Iris pigment epithelial cell (primary cell): ENCODE measurements at places on chromosomes 1 and 21.

GRCh38 chr1:228727681-228728171, 7.6 kb upstream of the RHOU start:
- DNase-seq = no peak

DNA sequence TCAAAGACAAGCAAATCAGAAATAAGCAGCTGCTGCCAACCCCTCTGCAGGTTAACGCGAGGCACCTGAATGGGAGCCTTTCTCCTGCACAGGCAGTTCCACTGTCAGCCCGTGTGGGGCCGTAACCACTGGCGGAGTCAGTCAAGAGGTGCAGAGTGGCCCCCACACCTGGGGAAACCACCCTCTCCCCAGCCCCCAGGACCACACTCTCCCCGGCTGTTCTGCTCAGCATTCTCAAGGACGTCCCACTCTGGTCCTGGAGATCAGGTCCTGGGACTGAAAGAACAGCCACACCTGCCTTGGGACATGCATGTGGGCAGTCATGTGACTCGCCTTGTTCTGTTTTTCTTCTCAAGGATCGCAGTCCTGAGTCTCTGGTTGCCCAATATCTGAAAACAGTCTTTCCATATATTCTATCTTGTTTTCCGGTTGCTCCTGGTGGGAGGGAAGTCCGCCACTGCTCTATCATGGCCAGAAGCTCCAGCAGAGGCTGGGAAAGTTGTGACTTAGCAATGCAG, 252.5 kb downstream of the PTPRU start:
- no peak for DNase-seq

DNA sequence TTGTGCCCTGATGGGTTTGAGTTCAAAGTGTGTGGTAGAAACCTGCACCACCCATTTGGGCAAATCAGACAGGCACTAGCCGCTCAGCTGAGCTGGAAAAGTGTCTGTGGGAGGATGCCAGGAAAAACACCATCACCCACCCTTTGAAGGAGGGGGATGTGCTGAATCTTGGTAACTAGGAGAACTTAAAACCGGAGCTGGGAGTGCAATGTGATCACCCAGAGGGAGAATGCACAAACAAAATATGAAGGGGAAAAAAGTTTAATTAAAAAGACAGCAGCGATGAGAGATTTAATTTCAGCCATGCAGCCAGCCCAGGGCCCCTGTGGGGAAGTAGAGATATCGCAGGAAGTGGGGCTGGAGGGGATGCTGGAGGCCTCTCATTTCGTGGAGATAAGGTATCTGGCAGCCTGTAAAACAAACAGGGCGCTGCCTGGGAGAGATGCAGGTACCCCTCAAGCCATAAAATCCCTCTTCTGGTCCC, 86.8 kb upstream of the BCAR3 start:
- DNase-seq = no peak

DNA sequence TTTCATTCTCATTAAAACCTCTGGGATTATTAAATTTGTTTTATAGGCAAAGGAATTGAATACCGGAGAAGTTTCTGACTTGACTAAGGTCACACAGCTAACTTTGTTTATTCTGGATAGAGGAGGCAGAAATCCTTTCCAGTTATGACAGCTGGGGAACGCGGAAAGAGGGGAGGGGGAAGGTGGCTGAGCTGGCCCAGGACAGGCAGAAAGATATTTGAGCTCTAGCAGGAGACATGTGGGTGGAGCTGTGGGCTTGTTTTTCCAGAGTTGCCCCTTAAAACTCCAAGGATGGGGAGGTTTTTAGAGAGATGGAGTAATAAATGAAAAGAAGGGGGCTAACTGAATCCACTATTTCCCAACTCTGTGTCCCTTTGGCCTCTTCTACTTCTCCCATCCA, 27.8 kb downstream of the FOXD2 start:
- DNase-seq = no peak

DNA sequence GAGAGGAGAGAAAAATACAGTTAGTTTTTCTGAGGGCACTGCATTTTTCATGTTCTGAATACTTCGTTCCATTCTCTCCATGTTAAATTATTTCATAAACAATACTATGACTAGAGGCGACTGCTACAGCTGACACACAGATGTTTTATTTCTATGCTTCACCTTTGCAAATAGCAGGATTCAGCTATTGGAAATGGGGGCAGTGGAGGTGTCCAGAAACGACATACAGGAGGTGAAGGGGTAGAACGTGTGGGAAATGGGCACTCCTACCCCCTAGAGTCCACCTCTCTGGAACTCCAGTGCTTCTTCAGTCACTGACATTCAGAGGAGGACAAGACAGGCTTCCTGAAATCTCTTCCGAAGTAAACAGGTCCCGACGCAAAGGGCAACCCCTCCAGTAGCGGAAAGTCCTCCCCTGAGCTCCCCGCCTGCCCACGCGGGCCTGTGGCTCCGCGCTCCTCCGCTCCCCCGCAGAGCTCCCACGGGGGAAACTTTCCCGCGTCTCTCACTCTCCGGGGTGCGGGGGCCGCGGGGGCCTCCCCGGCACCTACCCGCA, 480 bp downstream of the DPYD start:
- DNase-seq = peak; percentile 43

- no peak for DNase-seq
These were observed 49.1 kb downstream of the ATP2B4 start for GRCh38 chr1:203675596-203676347.

GRCh38 chr1:38190983-38191382, 144.4 kb upstream of the POU3F1 start:
- DNase-seq = no peak
